Stimulated activated CD4-positive, alpha-beta T cell treated with anti-CD3 and anti-CD28 coated beads, Interleukin-1b, Interleukin-23, amount 100 ng/mL, for 1 hour (primary cell): ENCODE measurements at places on chromosomes 2 and 18.

GRCh38 chr2:29013057-29013780, 32.1 kb downstream of the TOGARAM2 start:
- no peak for DNase-seq

- DNase-seq: no peak
These were observed 12.4 kb downstream of the KLHL14 start for GRCh38 chr18:32760391-32760790.

- DNase-seq: no peak
These were observed 38.5 kb upstream of the RMP24 start for GRCh38 chr18:35933982-35934381.

DNA sequence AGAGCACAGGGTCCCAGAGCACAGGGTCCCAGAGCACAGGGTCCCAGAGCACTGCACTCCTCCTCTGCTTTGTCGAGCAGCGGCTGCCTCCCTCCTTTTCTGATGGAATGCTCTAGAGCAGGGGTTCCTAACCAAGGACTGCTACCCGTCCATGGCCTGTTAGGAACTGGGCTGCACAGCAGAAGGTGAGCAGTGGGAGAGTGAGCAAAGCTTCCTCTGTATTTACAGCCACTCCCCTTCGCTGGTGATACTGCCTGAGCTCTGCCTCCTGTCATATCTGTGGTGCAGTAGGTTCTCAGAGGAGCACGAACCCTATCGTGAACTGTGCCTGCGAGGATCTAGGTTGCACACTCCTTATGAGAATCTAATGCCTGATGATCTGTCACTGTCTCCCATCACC, 33.1 kb upstream of the ADNP2 start:
- DNase-seq: no peak

GRCh38 chr2:219457784-219458369, 23.2 kb downstream of the SPEG start:
- no peak for DNase-seq
